Hematopoietic multipotent progenitor cell treated with erythropoietin and hydrocortisone succinate and interleukin-3 and kit ligand, for 6 days (in vitro differentiated cells): ENCODE measurements at places on chromosomes 2 and 18.

- DNase-seq, result no peak
Measured at GRCh38 chr18:42773870-42774269, 341.6 kb downstream of the RIT2 start.

DNA sequence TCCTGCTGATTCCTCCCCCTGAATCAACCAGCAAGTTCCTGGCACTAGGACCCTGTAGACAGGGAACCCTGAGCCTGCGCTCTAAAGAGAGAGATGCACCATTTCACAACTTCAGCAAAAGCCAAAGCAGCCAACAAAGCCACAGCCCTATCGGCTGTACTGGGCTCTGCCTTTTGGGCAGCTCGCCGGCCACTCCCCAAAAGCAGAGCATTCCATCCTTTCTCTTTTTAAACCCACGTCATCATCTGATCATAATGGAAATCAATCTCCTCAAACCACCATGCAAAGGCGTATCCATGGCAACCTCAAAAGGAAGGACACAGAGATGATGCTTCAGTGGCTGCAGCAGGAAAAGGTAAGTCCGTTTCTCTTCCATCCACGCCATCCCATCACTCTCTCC is 5.3 kb upstream of the DCTN1 start:
- peak; percentile 30 for DNase-seq

DNA sequence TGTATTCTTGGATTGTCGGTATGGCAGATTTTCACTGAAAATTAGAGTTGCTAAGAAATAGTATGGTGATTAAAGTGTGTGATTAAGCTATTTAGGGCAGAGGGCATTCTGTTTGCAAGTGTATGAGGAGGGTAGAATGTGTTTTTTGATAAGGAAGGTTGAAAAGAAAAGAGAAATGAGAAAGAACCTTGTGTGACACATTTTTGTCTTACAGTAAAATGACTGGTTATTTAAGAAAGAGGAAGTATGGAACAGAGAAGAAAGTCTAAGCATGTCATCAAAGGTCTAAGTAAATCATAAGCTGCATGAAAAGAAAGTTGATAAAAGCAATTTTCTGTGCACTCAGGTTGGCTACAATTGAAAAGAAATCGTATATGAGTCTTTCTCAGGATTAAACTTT is 5.2 kb upstream of the RSAD2 start:
- peak; percentile 71 for DNase-seq

DNA sequence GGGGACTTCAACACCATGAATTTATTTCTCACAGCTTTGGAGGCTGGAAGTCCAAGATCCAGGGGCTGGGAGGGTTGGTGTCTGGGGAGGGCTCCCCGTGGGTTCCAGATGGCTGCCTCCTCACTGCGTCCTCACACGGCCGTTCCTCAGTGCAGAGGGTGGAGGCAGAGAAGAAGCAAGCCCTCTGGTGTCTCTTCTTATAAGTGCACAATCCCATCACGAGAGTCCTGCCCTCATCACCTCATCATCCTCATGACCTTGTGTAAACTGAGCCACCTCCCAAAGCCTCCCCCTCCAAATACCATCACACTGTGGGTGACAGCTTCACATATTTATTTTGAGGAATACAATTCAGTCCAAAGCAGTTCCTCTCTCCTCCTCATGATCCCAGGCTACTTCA is 26.3 kb downstream of the TMEM163 start:
- DNase-seq, result peak; percentile 16

GRCh38 chr2:72399879-72400278 is 252.2 kb upstream of the CYP26B1 start:
- DNase-seq, result no peak

- DNase-seq, result no peak
Measured at GRCh38 chr2:124884315-124884714, 859.2 kb downstream of the CNTNAP5 start.

DNA sequence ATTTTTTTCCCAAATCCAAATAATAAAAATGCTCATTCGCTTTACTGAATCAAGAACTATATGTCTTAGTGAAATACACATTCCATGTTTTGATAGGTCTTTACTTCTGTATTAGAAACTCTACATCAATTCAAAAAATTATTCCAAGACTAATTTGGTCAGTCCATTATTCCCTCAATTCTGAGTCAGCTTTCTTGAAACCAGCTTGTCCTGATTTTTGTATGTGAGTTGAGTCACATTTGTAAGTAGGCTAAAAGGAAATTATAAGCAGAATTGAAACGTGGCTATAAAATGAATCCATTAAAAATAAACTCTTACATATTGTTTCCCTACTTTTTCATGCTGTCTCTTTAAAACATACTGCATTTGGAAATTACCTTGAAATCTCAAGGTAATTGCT is 113.0 kb downstream of the DNER start:
- DNase-seq, result no peak

DNA sequence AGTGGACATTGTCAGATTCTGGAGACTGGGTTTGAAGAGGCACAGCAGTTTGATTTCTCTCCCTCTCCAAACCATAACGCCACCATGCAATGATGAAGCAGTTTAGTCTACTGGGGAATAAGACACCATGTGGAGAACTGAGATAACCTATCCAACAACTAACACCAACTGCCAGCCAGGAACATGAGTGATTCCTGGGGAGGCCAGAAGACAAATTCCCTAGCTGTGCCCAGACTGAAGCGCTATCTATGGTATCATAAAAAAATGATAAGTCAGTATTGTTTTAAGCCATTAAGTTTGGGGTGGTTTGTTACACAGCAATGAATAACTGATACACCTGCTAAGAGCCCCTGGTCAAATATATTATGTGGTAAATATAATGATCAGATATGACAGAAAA is 129.3 kb downstream of the EXOC6B start:
- DNase-seq, result no peak

DNA sequence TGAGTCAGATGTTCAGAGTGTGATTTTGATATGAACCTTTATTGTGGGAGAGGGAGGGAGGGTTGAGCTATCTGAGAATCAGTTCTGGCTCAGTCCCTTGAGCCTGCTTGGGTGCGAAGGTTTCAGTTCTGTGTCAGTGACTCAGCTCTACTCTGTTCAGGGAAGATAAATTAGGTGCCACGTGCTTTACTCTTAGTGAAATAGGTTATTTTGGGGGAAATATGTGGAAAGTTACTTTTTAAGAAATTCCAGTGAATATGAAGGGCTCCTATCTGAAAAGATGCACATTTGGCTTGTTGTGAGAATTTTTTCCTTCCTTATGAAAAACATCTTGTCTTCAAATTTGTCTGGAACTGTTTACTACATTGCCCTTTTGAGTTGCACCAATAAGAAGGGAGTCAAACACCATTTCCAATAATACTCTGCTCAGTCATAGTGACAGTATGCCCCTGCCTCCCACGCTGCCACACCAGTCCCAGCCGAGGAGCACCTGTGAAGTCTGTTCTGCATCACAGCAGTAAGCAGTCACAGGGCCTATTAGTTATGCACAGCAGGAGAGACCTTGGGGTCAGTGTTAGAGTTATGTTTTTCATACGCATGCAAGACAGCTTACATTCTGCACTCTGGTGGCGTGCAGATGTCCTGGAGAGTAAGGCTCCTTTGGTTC is 32.8 kb upstream of the DNAH7 start:
- peak; percentile 87 for DNase-seq

DNA sequence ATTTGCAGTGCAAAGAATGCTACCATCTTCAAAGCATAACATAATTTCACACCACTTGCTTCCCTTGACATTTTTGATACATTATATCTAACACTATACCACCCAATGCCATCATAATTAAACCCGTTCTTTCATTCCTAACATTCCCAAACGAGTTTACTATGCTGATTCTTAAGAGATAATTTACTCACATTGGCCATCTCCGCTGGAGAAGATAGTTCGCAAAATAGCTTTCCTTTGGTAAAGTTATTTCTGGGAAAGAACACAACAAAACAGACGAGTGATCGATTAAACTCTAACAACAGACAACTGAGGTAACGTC is 716 bp downstream of the MMADHC start:
- DNase-seq, result no peak

- DNase-seq, result no peak
Measured at GRCh38 chr2:164967781-164968228, 12.5 kb upstream of the SLC38A11 start.

DNA sequence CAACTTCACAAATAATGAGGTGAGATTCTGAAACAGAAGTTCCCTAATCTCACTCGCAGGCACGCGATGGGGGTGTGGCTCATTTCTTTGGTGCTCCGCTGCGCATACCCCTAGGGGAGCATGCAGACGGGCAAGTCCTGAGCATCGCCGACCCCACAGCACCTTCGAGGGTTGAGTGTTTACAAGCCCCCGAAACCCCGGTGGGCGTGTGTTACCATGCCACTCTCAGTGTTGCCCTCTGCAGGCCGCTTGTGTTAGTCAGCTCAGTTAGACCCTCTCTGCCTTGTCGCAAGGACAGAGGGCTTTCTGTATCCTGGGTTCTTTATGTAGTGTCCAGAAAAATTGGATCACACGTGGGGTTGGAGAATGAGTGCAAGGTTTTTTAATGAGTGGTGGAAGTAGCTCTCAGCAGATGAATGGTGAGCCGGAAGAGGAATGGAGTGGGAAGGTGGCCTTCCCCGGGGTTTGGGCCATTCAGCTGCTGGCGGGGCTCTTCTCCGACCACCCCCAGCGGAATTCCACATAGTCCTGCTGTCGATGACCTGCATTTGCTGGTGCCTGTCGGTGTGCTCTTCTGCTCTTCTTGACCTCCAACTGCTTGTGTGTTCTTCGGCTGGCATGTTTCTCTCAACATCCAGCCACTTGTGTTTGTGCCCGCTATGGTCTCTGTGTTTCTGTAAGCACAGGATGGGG is 191.3 kb downstream of the RPRM start:
- peak; percentile 5 for DNase-seq

DNA sequence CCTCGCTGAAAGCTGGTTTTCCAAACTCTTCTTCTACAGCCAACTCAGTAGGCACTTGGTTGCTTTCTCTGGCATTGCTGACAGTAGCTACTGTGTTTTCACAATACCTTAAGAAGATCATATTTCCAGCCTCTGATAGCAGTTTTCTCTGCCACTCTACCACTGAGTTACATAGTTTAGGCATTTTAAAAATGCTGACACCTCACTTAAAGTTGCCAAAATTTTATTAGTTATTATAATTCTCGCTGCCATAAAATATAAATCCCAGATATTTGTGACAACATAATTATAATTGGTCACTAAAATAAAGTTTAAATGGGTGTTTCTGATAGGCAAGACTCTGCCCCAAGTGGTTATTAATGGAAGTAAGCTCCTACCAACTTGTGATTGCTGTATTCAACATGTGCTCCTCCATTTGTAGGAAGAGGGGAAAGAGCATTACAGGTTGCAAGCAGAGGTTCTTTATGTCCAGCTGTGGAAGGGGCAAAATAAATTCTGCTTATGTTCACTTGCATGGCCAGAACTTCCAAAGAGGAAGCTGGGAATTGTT is 1202.8 kb downstream of the CNTNAP5 start:
- no peak for DNase-seq

DNA sequence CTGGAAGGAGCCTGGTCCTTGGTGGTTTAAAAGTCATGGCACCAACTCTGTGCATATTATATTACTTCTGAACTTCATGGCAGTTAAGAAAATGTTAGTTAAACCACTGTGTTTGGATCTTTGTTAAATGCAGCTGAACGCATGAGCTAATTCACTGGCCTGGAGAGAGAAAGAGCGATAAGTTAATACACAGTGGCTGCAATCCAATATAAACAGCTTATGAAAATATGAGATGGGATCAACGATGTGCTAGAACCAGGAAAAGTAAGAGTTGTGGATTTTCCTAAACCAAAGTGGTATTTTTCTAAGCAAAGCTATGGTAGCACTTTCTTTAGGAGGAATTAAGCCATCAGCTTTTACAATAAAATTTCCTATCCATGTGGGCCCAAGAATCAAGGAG is 326.7 kb downstream of the MTX2 start:
- DNase-seq, result no peak

DNA sequence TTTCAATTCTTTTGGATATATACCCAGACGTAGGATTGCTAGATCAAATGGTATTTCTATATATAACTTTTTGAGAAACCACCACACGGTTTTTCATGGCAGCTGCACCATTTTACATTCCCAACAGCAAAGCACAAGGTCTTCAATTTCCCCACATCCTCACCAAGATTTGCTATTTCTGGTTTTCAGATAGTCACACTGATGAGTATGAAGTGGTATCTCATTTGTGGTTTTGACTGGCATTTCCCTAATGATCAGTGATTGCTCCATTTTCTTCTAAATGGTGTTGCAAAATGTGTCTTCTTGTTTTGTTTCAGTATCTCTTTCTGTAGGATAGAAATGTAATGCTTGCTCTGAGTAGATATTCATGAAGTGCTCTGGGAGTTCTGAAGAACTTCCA is 52.0 kb downstream of the ANKRD44 start:
- DNase-seq, result peak; percentile 78

DNA sequence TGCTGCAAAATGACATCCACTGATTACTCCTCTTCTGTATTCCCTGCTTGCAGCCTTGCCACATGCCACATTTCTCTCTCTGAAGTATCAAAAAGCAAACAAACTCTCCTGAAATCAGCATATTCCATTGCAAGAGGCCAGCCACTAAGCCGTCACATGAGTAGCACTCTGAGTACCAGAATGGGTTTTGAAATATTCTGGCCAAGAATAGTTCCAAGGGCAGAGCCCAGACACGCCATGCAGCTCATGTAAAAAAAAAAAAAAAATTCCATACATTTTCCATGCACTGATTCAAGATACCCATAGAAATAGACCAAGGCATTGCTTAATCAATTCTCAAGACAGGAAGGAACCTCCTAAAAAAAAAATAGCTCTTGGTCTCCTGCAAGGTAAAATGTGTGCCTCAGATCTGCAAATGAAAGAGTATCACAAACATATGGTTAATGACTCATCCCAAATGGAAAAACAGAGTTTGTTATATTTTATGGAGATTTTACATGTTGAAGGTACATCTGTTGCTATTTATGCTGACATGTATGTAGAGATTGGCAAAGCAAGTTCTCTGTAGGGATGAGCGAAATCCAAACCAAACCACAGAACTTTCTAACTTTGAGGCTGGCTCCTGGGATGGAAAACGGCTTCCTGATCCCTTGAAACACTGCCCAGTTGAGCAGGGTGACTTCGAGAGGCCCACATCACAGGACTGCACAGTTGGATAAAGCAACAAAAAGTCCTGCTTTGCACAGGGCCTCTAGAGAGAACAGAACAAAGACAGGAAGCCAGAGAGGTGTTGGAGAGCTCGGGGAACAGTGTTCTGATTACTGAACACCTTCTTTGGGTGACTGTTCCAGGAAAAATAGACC is 346.2 kb downstream of the ZNF521 start:
- DNase-seq, result no peak

- DNase-seq, result no peak
Measured at GRCh38 chr2:180644709-180645108, 335.7 kb upstream of the UBE2E3 start.

DNA sequence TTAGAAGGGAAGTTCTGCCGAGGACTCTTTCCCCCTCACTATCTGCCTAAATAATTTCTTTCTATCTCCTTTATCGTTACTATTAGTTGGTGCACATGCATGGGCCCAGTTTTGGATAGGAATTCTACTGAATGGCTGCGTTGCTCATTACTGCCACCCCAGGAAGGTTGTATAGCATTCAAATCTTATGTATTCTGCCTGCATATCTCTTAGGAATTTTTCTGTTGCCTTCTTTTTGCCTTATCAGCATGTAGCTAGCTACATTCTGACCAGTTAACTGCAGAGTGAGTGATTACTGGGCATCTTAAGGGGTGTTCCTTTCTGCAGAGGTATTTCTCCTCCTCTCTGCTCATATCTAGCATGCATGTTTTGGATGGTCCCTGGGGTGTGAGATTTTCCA is 239.6 kb downstream of the TDRD15 start:
- DNase-seq, result no peak
